Left colon (tissue), 2 donors: ENCODE measurements at places on chromosomes 7 and 10. TPM values are rescaled to one million over a fixed set of nuclear protein-coding genes. Genes with fewer than 3 reads are reported as not detected.
A peak's percentile ranks its signal among the peaks of the same experiment; 100 is the strongest.

- no peak for DNase-seq
Observed at GRCh38 chr10:29699621-29700020, 64.8 kb upstream of the SVIL start.

Gene MRPL43
- 66.9 TPM for total RNA-seq

- no peak for DNase-seq
Observed at GRCh38 chr7:70193514-70193913, 595.2 kb downstream of the AUTS2 start.

Gene CRHR2
- not detected for total RNA-seq

Gene ASL
- total RNA-seq: 145 TPM

Gene FKBP6
- not detected for total RNA-seq

- no peak for DNase-seq
Observed at GRCh38 chr10:21336476-21337170, 188.9 kb downstream of the SKIDA1 start.

DNA sequence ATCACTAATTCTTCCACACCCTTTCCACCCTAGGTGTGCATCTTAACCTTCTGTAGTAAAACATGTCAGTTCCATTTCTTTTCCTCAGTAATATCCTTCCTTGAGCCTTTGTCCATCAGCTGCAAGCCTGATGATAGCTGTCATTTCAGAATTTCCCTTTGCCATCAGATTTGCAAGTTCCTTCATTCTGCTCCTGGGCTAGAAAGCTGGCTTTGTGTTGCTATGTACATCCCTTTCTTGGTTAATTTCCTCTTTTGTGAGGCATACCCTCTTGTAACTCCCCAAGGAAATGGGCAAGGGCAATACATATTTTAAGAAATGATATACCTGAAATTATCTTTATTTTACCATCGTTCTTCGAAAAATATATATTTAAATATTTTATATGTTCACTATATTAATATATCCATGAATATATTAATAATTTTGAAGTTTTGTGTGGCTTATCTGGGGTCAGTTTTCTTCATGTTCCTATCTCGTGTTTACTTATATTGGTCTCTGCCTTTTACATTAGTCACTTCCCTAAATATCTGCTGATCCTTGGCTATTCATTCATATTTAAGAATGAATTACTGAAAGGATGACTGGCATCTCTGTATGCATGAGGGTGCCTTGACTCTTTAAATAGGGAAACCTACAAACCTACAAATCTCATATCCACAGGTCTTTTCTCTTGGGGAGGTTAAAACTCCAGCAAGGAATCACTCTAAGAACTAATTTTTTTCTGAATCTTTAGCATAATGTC is 143.8 kb downstream of the ZNF22 start:
- DNase-seq: no peak

DNA sequence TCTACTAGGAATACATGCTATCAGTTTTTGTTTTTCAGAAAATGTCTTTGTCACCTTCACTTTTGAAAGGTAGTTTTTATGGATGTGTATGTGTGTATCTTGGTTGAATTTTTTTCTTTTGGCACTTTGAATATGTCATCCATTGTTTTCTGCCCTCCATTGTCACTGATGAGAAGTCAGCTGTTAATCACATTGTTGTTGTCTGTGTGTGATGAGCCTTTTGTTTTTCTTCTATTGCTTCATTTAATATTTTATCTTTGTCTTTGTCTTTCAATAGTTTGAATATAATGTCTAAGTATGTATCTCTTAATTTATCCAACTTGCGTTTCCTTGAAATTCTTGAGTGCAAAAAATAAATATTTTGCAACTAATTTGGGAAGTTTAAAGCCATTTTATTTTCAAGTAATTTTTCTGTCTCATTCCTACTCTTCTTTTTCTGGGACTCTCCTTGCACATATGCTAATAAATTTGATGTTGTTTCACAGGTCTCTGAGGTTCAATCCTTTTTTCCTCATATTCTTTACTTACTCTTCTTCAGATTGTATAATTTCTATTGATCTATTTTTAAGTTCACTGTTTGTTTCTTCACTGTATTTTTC is 546.9 kb upstream of the GHITM start:
- DNase-seq: no peak

- DNase-seq: no peak
Observed at GRCh38 chr7:105016709-105017656, 3.0 kb downstream of the KMT2E start.

GRCh38 chr7:129855234-129855673 is 97.5 kb downstream of the UBE2H start:
- no peak for DNase-seq

DNA sequence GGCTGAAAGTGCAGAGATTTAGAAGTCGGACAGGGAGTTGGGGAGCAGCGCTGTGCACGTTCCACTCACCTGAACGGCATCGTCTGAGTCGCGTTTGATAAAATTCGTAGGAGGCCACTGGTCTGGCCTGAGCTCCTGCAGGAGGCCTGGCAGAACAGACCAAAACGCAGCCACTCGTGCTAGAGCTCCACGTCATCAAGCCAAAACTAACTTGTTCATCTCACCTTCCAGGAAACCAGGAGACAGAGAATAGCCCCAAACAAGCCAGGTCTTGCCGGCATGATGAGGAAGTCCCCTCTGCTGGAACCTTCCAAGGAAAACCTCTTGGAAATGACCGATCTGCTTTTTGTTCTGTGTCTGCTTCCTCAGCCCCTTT is 43.4 kb upstream of the DNAJB6 start:
- no peak for DNase-seq

DNA sequence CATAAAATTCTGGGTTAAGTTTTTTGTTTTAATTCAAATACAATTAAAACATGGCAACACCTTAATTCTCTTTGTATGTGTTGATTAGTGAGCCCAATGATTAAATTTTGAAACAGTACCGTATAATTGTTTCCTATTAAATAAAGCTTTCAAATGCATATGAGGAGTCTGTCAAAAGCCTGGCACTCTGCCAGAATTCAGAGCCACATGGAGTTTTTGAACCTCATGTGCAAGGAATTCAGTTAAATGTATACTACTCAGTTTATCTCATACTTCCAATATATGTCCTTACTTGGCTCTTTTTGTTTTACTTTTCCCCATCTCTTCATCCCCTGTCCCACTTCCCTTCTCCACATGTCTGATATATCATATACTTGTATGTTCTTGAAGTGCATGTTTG is 165.6 kb upstream of the FAM3C start:
- no peak for DNase-seq

GRCh38 chr7:133081119-133081598 is 731 bp downstream of the CHCHD3 start:
- peak; percentile 34 for DNase-seq

Gene KCNIP2
- total RNA-seq: 3.7 TPM

DNA sequence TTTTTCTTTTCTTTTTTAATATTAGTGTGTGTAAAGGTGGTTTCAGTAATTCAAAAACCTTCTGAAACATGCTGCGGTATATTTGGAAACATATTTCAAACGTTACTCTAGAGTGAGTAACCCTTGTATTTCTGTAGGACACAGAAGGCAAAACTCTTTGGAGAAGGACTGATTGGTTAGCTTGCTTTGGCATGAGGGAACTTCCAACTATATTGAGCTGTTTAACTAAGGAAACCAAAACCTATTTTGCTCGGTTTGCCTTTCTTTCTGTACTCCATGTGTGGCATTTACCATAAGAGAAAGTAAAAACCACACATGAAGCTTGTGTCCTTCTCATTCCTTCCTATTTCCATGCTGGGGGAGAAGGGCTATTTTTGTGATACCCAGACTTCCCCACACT is 149.8 kb downstream of the DYNC1I1 start:
- DNase-seq: no peak

- DNase-seq: no peak
Observed at GRCh38 chr7:152355474-152356057, 80.2 kb downstream of the KMT2C start.

DNA sequence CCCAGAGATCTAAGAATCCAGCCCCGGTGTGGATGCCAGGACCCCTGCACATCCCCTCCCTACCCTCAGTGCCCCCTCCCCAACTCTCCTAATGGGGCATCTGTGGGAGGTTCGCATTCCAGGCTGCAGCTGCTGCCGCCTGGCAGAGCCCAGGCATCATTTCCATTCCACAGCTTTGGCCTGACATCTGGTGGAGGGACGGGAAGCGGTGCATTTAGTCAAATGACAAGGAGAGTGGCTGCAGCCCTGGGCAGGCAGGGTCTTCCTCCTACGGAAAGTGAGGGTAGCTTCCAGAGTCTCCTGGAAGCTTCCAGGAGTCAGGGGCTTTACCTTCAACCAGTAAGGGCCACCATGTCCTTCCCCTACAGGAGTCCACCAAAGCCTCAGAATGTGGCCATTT is 30.8 kb downstream of the PRLHR start:
- no peak for DNase-seq

DNA sequence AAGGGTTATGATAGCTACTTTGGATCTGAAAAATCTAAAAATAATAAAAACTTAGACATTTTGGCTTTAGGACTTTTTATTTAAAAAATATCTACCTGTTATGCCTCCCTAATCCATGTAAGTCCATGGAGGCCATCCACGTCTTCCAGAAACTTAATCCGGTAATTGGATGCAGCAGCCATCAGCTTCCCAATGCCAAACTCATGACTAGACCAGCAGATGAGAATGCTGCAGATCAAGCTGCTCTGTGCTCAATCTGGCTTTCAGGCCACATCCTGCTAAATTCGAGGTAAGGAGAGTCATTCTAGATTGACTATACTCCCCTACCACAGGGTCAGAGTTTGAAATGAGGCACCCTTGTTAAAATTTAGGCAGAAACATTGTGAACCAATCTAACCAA is 168.5 kb upstream of the TCERG1L start:
- DNase-seq: no peak

Gene VOPP1
- total RNA-seq: 78.6 TPM

DNA sequence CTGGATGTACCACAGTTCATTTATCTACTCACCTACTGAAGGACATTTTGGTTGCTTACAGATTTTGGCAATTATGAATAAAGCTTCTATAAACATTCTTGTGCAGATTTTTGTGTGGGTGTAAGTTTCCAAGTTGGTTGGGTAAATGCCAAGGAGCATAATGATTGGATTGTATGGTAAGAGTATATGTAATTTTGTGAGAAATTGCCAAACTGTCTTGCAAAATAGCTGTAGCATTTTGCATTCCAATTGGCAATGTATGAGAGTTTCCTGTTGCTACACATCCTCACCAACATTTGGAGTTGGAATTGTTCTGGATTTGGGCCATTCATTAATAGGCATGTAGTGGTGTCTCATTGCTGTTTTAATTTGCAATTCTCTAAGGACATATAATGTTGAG is 33.9 kb upstream of the HYAL4 start:
- no peak for DNase-seq

DNA sequence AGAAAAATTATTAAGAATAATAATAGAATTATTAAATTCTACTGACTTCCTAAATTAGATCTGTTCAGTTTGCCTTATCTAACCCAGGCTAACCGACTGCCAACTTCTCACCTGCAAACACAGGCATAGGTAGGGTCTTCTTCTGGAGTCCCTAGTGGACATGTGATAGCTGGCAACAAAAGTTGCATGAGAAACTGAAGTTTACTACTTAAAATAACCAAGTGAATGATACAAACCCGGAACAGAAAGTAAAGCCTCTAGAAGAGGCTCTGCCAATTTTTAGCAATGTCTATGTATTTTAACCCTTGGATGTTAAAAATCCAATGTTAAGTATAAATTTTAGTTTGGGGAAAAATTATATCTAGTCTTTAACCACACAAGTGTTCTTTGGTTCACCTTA is 37.6 kb downstream of the NDUFB2 start:
- DNase-seq: no peak

Gene ZNF248
- total RNA-seq: 8.4 TPM

Gene CCDC3
- total RNA-seq: 4.0 TPM

GRCh38 chr10:67670401-67670800 is 25.6 kb downstream of the CTNNA3 start:
- DNase-seq: no peak

GRCh38 chr10:16986406-16987205 is 143.0 kb downstream of the CUBN start:
- no peak for DNase-seq

- DNase-seq: no peak
Observed at GRCh38 chr7:47651355-47652317, 69.7 kb upstream of the TNS3 start.

GRCh38 chr10:65891073-65891981 is 1034.5 kb upstream of the LRRTM3 start:
- no peak for DNase-seq

Gene IFIT3
- total RNA-seq: 5.0 TPM
